ENCODE measurements at places on chromosomes 4 and X.

DNA sequence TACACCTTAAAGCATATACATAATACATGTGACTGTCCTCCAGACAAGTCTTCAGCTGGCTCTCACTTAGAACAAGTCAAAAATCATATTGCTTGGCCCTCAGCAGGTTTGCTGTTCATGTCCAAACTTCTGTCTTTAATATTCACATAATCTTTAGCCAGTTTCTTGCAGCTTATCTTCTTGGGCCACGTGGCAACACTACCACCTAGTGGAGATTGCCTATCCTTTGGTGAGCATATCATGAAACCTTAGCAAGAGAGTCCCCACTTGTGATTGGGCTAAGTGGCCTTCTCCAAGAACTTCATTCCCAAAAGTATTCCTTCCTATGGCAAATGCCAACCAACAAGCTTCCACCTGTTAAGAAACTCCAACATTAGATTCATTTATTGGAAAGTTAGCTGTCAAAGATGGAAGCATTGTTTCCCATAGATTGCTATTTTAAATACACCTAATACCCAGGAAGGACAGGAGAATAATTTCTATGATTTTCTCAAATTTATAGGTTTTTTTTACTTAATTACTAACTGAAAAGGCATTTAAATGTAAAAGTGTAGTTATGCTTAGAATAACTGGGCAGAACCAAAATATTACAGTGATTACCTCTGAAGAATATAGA is 231.9 kb upstream of the INTU start:
- peak; percentile 27 for DNase-seq

GRCh38 chr4:98929341-98930267 is 671 bp upstream of the EIF4E start:
- DNase-seq: no peak

- no peak for DNase-seq
Measured at GRCh38 chr4:78720994-78721677, 55.0 kb upstream of the BMP2K start.

DNA sequence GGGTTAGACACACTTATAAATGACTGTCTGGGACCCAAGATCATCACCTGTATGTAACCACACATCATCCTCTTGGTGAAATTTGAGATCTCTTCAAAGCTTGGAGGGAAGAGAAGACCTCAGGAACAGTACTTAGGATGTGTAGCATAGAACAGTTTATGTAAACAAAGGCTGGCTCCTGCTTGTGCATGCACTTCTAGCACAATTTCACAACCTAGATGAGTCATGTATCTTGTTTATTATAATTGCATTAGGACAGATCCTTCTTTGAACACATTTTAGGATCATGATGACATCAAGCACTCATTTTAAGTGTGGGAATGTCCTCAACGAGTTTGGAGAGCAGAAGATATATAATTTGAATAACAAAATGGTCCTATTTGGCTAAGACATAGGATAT is 26.3 kb upstream of the ZMAT1 start:
- no peak for DNase-seq

DNA sequence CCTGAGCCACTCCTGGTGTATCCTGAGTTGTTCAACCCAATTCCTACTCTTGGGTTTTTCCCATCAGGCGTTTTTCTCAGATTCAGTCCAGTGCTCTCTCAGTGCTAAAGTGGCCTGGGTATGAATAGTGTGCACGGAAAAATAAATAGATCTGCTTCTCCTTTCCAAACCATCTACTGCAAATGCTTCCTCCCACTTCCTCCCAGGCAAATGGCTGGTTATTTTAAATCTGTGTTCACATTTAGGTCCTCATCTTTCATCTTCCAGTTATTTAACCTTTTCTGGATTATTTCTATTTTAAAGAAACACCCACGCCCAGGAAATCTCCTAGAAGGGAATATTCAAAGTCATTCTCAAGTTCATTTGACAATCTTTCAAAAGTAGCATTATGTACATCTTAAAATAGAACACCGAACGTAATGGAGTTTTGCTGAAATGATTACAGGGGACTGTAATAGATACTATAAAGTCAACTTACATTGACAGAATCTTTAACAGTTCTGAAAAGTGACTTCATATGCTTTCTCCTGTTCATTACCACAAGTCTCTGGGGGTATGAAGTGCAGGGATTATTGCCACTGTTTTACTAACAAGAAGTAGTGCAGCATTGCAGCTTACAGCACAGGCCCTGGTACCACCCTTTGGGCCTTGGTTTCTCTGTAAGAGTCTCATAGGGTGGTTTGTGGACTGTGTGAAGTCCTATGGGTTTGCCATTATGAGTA is 66.3 kb downstream of the MED28 start:
- no peak for DNase-seq

GRCh38 chr4:6892190-6892908 is 17.3 kb upstream of the TBC1D14 start:
- peak; percentile 61 for DNase-seq

GRCh38 chrX:30343206-30343605 is 34.0 kb upstream of the NR0B1 start:
- DNase-seq: no peak

All from Ammon's horn (tissue), 1 donor.